ENCODE measurements at places on chromosomes 3 and 15. TPM values are rescaled to one million over a fixed set of nuclear protein-coding genes. Genes with fewer than 3 reads are reported as not detected.

Gene CCDC32
- 10.0 TPM for total RNA-seq

Gene SOX14
- not detected for total RNA-seq

Gene SLC6A1
- total RNA-seq: not detected

Gene C3orf20
- not detected for total RNA-seq

Gene GATA2
- not detected for total RNA-seq

Gene NANOGP8
- not detected for total RNA-seq

Gene SATB1
- 5.4 TPM for total RNA-seq

Gene PAQR5
- 0.07 TPM for total RNA-seq

Gene MYL3
- not detected for total RNA-seq

Gene CLRN1
- total RNA-seq: not detected

Gene FSTL1
- total RNA-seq: 86.4 TPM

Gene GRK7
- total RNA-seq: not detected
